ENCODE measurements at places on chromosomes 6 and 20.

DNA sequence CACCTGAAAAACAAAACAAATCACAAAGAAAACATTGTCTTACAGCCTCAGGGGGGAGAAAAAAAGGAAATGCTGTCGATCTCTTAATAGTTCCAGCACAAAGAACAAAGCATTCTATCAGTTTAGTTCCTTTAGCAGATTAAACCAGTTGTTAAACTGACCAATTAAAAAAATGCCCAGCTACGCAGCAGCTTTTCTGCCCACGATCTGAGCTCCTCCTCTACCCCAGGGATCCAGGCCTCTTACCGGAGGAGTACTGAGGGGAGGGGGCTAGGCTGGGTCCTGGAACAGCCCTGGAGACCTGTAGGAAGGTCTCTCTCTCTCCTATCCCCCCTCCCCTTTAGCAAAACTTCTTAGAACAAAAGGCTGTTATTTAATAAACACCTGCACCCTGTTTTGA lies 13.4 kb downstream of the PTK7 start:
- DNase-seq: no peak

- DNase-seq: no peak
Observed at GRCh38 chr20:61686051-61686936, 379.4 kb downstream of the TAF4 start.

DNA sequence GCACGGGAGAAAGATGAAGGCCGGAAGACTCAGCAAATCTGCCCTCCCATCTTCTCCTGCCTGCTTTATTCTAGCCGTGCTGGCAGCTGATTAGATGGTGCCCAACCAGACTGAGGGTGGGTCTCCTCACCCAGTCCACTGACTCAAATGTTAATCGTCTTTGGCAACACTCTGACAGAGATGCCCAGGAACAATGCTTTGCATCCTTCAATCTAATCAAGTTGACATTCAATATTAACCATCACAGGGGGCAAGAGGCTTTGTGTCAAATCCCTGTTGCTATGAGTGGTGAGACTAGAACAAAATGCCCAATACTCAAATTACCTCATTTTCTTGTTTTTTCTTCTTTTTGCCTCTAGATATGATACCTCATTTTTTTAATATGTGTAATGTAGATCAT lies 27.4 kb upstream of the PLAGL1 start:
- DNase-seq: no peak

DNA sequence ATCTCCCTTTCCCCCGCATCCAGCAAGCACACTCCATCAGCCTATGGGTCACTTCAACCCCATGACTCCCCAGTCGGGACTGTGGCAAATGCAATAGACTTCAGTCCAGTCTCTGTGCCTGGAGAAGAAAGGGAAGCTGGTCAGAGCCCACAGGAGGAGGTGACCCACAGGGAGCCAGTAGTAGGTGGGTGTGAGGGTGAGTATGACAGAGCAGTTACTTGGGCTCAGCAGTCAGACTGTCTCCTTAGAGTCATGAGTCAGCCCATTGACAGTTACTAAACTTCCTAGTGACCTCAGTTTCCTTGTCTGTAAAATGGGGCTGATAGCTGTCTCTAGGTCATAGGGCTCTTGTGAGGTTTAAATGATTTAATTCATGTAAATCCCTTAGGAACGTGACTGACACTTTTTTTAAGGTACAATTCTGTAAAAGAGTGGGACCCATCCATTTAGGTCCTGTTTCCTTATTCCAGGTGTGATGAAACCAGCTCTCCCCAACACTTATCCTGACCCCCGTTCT lies 33.9 kb upstream of the HLA-C start:
- DNase-seq: no peak

- DNase-seq: no peak
Observed at GRCh38 chr6:10384610-10385523, 30.0 kb downstream of the TFAP2A start.

GRCh38 chr6:74128536-74128935 lies 432.5 kb downstream of the CD109 start:
- DNase-seq: no peak

DNA sequence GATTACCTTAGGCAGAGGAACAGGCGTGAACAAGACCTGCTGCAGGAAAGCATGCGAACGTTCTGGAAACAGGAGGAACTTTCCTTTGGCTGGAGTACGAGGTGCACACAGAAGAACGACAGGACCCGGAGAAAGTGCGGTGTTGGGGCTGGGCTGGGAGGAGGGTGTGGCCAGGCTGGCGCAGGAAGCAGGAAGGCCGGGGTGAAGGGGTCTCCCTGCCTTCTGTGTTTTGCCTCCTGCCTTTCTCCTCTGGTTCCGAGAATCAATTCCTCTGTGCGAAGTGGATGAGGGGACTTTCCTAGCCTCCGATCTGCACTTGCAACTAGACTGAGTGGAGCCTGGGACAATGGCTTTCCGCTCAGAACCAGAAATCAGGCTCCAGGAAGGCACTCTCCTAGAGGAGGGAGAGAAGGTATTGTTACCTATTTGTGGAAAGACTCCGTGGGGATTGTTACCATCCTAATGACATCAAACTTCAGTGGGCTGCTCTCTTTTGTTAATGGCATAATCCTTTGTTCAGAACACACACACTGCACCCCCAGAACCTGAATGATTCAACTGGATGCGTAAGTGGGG lies 22.9 kb upstream of the PLEKHG1 start:
- no peak for DNase-seq

GRCh38 chr6:47094241-47094925 lies 52.3 kb upstream of the ADGRF1 start:
- no peak for DNase-seq

- no peak for DNase-seq
Observed at GRCh38 chr6:45256697-45257695, 71.1 kb upstream of the RUNX2 start.

DNA sequence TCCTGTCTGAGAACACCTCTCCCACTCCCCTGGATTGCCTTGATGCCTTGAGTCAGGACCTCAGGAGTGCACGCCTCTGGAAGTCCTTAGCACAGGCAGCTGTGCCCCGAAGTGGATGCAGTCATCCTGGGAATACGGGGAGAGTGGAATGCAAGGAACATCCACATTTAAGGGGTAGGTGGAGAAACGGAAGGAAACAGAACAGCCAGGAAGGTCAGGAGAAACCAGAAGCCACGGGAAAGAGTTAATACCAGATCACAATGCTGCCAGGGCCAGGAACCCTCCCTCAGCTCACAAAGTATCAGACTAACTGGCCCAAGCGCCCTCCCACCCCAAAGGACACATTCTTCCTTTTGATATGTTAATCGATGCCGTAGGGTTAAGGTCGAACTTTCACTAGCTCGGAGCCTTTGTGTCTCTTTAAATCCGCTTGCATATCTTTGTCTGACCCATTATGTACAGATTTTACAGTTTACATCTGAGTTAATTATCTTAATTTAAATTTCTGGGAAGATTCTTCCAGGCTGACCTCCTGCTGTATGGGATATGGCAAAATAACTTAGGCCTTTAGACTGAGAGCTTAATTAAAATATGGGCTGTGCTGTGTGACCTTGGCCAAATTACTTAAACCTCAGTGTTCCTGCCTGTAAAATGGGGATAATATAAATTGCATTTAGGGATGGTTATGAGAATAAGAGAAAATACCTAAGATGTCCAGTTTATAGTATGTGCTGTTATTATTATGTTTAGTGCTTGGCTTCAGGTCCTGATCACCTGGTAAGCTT lies 24.0 kb upstream of the CCND3 start:
- no peak for DNase-seq

DNA sequence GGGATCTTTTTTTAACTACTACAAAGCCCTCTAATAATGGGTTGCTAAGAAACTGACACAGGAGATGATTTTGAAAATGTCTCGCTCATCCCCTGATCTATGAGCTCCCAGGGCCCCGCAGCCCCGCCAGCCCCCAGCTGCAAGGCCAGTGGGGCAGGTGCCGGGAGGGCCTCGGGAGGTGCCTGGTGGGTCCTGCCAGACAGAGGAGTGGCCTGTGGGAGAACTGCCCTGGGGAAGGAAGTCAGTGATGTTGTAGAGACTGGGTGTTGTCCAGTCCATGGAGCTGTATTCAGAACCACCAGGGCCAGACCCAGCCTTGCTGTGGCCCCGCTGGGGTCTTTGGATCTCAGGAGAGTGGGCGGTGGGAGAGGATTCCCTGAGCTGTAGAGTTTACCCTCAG lies 258.7 kb downstream of the TAF4 start:
- DNase-seq: no peak

GRCh38 chr6:168525926-168526630 lies 85.1 kb downstream of the SMOC2 start:
- DNase-seq: no peak

DNA sequence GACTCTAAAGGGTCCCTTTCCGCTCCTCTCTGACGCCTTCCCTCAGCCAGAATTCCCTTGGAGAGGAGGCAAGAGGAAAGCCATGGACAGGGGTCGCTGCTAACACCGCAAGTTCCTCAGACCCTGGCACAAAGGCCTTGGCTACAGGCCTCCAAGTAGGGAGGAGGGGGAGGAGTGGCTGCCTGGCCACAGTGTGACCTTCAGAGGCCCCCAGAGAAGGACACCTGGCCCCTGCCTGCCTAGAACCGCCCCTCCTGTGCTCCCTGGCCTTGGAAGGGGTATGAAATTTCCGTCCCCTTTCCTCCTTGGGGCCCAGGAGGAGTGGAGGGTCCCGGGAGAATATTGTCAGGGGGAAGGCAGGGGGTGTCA lies 2.7 kb downstream of the VEGFA start:
- no peak for DNase-seq

DNA sequence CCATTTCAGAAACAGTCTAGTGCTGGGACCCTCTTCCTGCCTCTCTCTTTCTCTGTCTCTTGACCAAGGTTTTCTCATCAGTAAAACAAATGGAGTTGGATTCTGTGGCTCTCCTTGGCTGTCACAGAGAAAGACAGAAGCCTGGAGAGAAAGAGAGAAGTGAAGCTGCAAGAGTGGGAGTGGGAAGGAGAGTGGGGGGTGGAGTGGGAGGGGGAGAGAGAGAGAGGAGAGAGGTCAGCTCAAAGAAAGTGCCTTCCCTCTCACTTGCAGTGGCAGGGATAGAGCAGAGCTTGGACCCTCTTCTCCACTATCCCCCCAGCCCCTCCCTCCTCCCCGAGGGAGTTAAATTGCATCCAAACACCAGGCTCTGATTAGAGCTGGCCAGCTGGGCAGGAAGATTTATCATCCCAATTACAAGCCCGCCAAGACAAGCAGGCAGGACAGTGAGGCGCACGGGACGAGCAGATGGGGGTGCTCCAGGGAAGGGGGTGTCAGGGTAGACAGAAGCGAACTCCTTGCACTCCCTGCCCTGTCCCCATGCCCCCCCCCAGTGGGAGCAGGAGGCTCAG lies 74.3 kb downstream of the CD40 start:
- DNase-seq: no peak

GRCh38 chr6:156060013-156060412 lies 604.4 kb upstream of the NOX3 start:
- DNase-seq: peak; percentile 11

GRCh38 chr20:8209061-8209460 lies 77.0 kb downstream of the PLCB1 start:
- DNase-seq: no peak

Data from AML-193 (cell line).